ENCODE measurements at places on chromosomes 3 and 15. TPM values are rescaled to one million over a fixed set of nuclear protein-coding genes. Genes with fewer than 3 reads are reported as not detected.

- DNase-seq = no peak
- no peak overlapping the region for H3K27ac ChIP-seq
- H3K27me3 ChIP-seq = no peaks in the 10 kb centered on the region
- H3K36me3 ChIP-seq = no peaks in the 10 kb centered on the region
- peaks cover 61% of the 10 kb centered on the region for H3K4me1 ChIP-seq
Observed at GRCh38 chr3:114502204-114502603, 208.4 kb downstream of the TIGIT start.

DNA sequence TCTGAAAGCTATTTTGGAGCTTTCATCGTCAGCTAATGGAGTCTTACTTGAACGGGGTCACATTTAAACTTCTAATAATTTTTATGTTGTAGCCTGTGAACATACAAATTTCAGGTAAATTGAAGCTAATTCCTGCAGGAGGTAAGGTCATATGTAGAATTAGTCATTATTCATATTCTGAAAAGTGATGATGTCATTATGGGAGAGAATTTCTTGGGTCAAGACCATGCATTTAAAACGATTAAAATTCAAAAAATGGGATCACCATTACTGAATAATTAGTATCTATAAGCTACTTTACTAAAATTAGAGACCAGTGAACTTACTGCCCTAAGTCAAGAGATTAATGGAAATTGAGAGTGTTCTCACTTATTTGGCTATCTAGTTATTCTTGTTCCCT is 120.4 kb downstream of the CHL1 start:
- no peak overlapping the region for H3K27ac ChIP-seq
- H3K27me3 ChIP-seq = no peaks in the 10 kb centered on the region
- no peak for DNase-seq
- no peaks in the 10 kb centered on the region for H3K4me1 ChIP-seq
- H3K36me3 ChIP-seq = no peaks in the 10 kb centered on the region
- H3K4me3 ChIP-seq = no peak overlapping the region

DNA sequence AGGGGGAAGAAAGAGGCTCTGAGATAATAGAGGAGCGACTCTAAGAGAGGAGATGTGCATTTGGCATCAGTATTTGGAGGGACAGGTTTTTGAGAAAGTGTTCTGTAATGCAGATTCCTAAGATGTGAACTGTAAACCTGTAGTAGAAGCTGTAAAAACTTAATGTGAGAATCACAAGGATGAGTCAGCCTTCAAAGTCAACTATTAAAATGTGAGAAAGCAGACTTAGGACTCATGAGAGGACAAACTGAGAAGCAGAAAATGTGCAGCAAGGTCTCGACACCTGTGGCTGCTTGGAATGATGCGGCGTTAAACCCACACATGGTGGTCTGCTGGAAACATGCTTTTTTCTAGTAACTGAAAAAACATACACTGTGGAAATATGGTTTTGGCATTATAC is 36.0 kb downstream of the USP13 start:
- H3K27me3 ChIP-seq = no peaks in the 10 kb centered on the region
- H3K27ac ChIP-seq = no peak overlapping the region
- H3K4me3 ChIP-seq = no peak overlapping the region
- DNase-seq = no peak
- H3K4me1 ChIP-seq = peaks cover 4% of the 10 kb centered on the region
- H3K36me3 ChIP-seq = peaks cover 23% of the 10 kb centered on the region

DNA sequence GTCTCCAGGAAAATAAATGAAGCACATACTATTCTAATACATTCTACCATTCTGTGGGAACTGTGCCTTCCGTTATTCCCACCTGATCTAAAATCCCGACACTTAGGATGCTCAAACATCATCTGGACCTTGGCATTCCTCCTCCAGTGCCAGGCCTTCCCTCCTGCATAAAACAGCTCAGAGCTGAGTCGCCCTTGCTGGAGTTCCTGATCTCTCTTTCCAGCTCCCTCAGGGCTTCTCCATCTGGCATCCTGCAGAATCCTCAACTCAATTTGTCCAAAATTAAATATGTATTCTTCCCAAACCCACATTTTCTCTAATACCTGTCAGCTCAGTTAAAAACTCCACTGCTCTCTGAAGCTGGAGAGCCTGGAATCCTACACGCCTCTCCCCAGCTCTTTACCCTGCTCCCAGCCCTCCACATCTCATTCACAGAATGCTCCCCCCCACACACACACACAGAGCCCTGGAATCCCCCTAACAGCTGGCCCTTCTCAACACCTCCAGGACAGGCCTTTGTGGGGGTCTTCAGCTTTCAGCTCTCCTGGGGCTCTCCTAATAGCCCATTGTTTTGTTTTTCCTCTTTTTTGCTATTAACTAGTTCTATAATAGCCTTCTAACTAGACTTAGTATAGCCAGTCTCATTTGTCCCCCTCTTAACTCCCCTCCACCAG is 78.5 kb downstream of the HMG20A start:
- no peaks in the 10 kb centered on the region for H3K27me3 ChIP-seq
- no peak overlapping the region for H3K4me3 ChIP-seq
- H3K36me3 ChIP-seq = no peaks in the 10 kb centered on the region

DNA sequence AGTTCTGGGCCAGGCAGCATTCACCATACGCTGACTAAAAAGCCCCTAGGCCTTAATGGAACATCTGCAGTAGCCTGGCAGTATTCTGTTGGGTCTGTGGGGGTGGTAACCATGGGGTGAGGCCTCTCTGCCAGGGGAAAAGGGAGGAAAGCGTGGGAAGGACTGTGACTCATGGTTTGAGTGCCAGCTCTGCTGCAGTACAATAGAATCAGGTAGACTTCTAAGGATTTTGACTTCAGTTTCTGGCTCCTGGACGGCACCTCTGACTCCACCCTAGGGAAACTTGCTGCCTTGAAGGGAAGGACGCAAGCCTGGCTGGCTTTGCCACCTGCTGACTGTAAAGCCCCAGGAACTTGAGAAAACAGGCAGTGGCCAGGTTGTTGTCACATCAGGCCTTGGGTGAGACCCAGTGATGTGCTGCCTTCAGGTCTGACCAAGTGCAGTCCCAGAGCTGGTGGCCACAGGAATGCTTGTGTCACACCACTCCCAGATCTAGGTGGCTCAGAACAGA is 148.6 kb downstream of the SUCNR1 start:
- no peaks in the 10 kb centered on the region for H3K4me1 ChIP-seq
- H3K4me3 ChIP-seq = no peak overlapping the region
- H3K36me3 ChIP-seq = no peaks in the 10 kb centered on the region
- no peak overlapping the region for H3K27ac ChIP-seq
- DNase-seq = no peak

- H3K27ac ChIP-seq = no peak overlapping the region
- H3K4me1 ChIP-seq = peaks cover 6% of the 10 kb centered on the region
- H3K36me3 ChIP-seq = peaks cover 5% of the 10 kb centered on the region
- no peak for DNase-seq
- H3K4me3 ChIP-seq = no peak overlapping the region
Observed at GRCh38 chr3:146189519-146190173, 28.7 kb upstream of the PLOD2 start.

DNA sequence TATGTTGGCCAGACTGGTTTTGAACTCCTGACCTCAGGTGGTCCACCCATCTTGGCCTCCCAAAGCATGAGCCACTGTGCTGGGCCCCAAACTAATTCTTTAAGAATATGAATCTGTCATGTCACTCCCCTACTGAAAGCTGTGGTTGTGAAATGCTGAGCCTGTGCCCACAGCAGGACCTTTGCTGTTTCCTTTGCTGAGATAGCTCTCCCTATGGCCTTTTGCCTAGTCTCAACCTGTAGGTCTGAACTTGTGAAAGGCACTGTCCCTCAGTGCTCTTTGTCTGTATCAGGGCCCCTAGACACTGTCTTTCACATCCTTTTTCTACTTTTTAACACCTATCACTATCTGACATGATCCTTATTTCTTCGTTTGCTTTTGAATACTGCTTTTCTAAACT is 62.7 kb upstream of the CCR4 start:
- no peak for DNase-seq
- H3K4me1 ChIP-seq = no peaks in the 10 kb centered on the region
- no peak overlapping the region for H3K4me3 ChIP-seq
- no peak overlapping the region for H3K27ac ChIP-seq

GRCh38 chr15:74245342-74245931 is 9.3 kb downstream of the CCDC33 start:
- peaks cover 25% of the 10 kb centered on the region for H3K27me3 ChIP-seq
- no peaks in the 10 kb centered on the region for H3K36me3 ChIP-seq
- no peak for DNase-seq
- peak overlapping the region; percentile 37 for H3K4me3 ChIP-seq
- no peak overlapping the region for H3K27ac ChIP-seq

- DNase-seq = no peak
- no peaks in the 10 kb centered on the region for H3K4me1 ChIP-seq
- H3K36me3 ChIP-seq = no peaks in the 10 kb centered on the region
- no peaks in the 10 kb centered on the region for H3K27me3 ChIP-seq
Observed at GRCh38 chr3:36476286-36476942, 96.1 kb downstream of the STAC start.

- H3K4me1 ChIP-seq = peaks cover 48% of the 10 kb centered on the region
- no peak for DNase-seq
- H3K27ac ChIP-seq = no peak overlapping the region
- H3K27me3 ChIP-seq = peaks cover 97% of the 10 kb centered on the region
- H3K4me3 ChIP-seq = peak overlapping the region; percentile 10
Observed at GRCh38 chr3:138938877-138939560, 7.9 kb downstream of the FOXL2 start.

DNA sequence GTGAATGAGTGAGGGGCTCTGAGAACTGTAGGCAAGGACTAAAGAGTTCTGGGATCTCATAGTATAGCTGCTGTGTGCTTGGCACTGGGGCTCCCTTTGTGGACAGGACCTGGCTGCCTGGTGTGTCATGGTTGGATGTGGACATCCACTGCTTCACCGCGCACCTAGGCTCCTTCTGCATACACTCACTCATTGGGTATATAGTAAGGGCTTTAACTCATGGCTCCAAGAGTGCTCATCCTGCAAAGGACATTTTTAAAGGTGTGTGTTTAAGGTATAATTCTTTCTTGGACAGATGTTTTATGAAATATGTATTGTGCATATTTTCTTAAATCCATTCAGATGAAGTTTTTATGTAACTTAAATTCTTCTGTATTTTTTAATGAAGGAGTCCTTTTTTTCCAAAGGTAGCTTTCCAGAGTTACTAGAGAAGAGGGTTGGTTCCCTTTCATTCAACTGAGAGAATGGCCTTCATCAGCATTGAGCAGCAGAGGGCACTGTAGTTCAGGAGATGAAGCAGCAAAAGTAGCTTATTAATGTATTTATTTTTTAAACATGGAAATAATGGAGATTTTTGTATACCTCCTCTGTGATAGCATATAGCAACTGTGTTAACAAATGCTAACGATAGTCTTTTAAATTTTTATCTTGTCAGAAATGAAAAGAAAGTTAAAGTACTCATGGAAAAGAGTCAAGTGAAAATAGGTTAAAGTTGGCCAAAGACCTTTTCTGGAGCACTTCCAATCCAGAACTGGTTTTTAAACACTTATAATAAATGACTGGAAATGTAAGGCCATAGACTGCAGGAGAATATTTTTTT is 25.2 kb downstream of the OXNAD1 start:
- H3K27ac ChIP-seq = peak overlapping the region; percentile 81
- DNase-seq = no peak
- H3K27me3 ChIP-seq = no peaks in the 10 kb centered on the region
- peaks cover 72% of the 10 kb centered on the region for H3K4me1 ChIP-seq

DNA sequence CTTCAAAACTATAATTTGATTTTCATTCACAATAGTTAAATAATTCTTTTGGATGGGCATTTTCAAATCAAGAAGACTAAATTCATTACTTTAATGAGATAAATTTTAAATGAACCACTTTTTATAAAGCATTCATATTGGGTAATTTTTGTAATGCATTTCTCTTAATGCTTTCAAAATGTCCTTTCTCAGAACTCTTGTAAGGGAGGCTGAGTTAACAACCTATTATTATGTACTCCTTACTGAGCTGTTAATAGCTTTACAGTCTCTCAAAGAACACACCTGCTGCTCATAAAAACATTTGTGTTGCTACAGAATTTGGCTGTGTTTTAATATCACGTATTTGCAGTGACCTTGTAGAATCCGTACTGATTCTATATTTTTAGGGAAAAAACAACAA is 334.0 kb upstream of the ARL6 start:
- H3K27me3 ChIP-seq = no peaks in the 10 kb centered on the region
- H3K27ac ChIP-seq = no peak overlapping the region
- no peaks in the 10 kb centered on the region for H3K4me1 ChIP-seq
- H3K4me3 ChIP-seq = no peak overlapping the region

DNA sequence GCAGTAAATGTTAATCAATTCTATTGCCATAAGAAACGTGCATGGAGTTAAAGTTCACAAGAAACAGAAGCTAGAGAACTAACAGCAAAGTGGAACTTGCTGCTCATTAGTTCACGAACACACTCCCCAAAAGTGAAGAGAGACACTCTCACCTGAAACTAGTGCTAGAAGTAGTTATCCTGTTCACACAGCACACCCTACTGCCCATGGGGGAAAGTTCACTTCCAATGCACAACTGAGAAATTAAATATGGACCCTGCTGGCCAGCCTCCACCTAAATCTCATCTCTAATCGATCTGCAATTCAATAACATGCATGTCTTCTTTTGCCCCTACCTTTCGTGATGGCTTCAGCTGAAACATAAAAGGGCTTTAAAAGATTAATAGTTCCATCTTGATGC is 39.4 kb upstream of the FRMD4B start:
- peaks cover 19% of the 10 kb centered on the region for H3K4me1 ChIP-seq
- no peak overlapping the region for H3K4me3 ChIP-seq
- DNase-seq = no peak
- H3K27ac ChIP-seq = no peak overlapping the region
- no peaks in the 10 kb centered on the region for H3K36me3 ChIP-seq

DNA sequence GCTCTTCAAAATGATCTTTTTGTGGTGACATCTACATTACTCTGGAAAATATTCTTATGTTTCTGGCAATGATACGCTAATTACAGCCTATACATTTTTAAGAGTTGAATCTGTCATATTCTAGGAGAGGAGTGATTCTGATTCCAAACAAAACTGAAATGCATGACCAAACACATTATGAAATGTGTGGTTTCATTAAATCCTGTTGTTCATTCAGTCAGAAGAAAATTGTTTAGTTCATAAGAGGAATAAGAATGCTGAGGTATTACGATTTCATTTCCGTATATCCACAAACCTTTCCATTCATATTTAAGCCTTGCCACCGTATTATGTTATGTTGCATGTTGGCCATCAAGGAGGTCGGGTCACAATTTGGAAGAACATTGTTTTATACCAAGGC is 345.1 kb downstream of the FEZF2 start:
- no peak for DNase-seq
- H3K36me3 ChIP-seq = no peaks in the 10 kb centered on the region
- peaks cover 39% of the 10 kb centered on the region for H3K4me1 ChIP-seq

- peaks cover 82% of the 10 kb centered on the region for H3K27me3 ChIP-seq
- no peak for DNase-seq
- H3K27ac ChIP-seq = no peak overlapping the region
- no peaks in the 10 kb centered on the region for H3K4me1 ChIP-seq
Observed at GRCh38 chr15:66232267-66232625, 21.3 kb downstream of the MEGF11 start.

GOLGA8T gene
- 0.47 TPM for total RNA-seq

FBLN2 gene
- 56.7 TPM for total RNA-seq

FAM107A gene
- total RNA-seq = 115 TPM

PLEKHO2 gene
- total RNA-seq = 8.0 TPM

GXYLT2 gene
- total RNA-seq = 16.2 TPM

MESP2 gene
- 0.27 TPM for total RNA-seq

HRG gene
- total RNA-seq = not detected

ATP13A5 gene
- total RNA-seq = not detected

All from left ventricle myocardium inferior (tissue), 1 donor.